ENCODE measurements at places on chromosomes 4 and X.

GRCh38 chrX:23756165-23756564 lies 13.1 kb upstream of the ACOT9 start:
- DNase-seq = peak; percentile 83

DNA sequence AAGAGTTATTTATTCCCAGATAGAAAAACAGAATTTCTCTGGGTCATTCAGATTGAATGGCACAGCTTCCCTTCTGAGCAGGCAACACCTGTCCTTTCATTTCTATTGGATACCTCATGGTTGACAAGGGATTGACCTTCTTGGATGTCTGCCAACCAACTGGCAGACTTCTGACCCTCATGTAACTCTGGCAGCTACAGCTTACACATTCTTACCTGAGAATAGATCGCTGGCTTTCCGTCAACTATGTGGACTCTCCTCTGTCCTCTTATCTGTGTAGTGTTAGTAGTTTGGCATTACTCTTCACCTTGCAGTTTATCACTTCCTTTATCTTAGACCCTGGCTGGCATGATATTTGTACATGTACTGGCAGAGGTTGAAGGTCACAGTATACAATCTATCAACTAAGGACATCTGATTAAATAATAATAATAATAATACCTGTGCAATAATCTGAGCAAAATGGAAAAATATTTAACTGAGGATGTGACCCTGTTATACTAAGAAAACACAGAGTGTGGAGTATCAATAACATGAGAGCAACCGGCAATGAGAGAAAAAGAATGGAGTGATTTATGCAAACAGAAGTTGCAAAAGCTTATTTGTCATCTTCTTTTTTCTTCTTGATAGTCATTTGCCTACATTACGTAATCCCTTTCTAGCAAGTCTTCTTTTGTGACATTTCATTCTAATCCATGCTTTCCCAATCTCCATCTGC lies 1118.2 kb downstream of the ARAP2 start:
- peak; percentile 95 for DNase-seq

DNA sequence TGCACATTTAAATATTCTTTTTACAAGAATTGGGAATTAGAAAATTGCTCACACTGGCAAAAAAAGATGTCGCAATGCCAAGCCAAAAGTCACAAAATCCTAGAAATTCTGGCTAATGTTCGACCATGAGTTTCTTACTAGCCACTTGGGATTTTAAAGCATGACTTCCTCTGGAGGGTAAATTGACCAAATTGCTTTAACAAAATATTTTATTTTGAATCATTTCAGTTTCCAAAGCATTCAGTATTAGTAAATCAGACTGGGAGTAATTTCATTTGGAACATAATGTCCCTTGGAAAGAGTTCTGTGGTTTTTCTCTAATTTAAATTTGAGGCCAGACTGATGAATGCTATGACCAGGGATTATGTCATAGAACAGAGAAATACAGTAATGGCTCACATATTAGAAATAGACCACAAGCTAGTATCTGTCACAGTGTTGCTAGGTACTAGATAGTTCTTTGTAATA lies 7.6 kb upstream of the CXCL5 start:
- no peak for DNase-seq

- no peak for DNase-seq
Measured at GRCh38 chrX:22246620-22247019, 26.1 kb upstream of the CBLL2 start.

DNA sequence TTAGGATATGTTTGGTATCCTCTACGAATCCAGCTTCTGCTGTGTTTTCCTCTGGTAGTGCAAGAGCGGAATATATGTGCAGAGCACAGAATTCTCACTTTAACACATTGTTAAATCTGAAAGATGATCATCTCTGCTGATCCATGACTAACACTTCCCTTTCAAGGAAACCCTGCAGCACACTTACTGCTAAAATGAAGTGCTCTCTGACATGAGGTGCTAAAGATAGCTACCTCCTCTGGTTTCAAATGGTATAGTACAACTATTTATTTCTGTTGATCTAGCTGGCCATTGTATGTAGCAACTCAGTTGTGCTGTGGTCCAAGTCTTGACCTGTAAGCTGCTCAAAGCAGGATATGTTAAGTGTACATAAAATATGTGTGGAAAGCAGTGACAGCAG lies 162.4 kb upstream of the FMR1 start:
- DNase-seq = no peak

DNA sequence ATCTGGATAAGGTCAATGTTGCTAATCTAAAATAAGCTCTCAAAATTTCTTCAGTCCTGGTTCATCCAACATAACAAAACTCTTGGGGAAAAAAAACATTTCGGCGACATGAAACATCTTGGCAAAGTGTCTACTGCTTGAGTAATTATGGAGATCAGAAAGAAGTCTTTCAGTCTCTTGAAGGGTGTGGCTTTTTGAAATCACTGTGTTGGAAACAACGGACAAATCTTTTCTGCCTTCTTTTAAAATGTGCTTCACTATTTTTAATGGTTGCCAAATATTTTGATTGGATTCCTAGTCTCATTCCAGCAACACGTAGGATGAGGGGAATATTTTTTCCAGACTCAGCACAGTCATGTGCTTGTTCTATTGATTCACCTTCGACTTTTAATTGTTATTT lies 138.6 kb downstream of the KLHL8 start:
- DNase-seq = no peak

GRCh38 chrX:153719238-153719637 lies 4.9 kb downstream of the BCAP31 start:
- no peak for DNase-seq

- DNase-seq = no peak
Measured at GRCh38 chr4:7673121-7673520, 238.4 kb upstream of the PSAPL1 start.

DNA sequence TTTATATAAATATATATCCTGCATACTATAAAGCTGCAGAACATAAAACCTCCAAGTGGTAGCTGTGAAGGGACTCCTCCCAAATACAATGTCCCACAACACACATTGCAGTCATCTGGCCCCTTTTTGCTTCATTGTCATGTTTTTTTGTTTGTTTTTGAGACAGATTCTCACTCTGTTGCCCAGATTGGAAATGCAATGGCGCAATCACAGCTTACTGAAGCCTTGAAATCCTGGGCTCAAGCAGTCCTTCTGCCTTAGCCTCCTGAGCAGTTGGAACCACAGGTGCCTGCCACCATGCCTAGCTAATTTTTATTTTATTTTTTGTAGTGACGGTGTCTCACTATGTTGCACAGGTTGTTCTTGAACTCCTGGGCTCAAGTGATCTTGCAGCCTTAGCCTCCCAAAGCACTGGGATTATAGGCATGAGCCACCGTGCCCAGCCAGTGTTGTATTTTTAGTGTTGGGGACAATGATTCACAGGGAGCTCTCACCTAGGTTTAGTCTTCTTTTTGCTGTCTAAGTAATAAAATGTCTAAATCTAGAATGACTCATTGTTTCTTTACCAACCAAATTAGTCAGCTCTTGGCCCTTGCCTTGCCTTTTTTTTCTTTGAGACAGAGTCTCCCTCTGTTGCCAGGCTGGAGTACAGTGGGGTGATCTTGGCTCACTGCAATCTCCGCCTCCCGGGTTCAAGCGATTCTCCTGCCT lies 24.0 kb upstream of the XIAP start:
- DNase-seq = peak; percentile 39

- no peak for DNase-seq
Measured at GRCh38 chr4:8685831-8686230, 93.3 kb downstream of the CPZ start.

Data from DMS53 (cell line).